ENCODE measurements at places on chromosomes 11 and 22.

DNA sequence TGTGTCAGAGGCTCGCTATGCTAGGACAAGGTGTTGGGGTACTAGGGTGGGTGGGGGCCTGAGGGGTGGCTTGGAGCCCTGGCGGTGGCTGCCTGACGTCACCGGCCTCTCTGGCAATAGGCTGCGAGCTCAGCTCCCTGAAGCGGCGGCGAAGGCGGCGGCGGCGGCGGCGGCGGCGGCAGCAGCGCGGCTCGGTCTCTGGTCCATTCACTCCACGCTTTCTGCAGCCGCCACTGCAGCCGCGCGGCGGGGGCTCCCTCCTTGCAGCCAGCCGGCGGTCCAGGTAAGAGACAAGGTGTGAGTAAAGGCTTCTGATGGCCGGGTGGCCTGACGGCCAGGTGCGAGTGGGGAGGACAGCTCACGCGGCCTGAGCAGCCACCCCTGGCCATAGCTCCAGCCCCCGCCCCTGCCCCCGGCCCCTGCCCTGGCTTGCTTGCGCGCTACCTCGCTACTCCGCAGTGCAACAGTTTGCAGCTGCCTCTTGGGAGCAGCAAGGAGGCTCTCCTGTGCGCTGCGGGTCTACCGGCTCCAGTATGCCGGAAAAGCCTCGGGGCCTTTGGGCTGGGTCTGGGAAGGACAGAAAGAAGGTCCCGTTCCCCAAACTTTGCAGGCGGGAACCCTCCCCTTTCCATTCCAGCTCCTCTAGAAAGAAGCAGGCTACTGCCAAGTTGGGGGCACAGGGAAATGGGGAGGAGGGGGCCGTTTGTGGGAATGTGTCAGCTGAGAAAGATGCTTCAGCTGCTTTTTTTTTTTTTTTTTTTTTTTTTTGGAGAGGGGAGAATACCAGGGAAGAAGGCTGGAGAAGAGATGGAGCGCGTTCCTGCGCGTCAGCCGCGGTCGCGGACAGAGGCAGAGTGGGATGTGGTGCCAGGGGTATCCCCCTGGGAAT lies at the start of gene C11orf87:
TSS of gene C11orf87 (plus strand) at position 210 of the 889 bp plus-strand sequence. CDS start 1,444 bp downstream, outside the sequence.
- DNase-seq, result no peak

GRCh38 chr11:48170241-48171233 lies 46.1 kb upstream of the OR4B1 start:
- no peak for DNase-seq

- no peak for DNase-seq
These were observed 7.1 kb upstream of the LMO2 start for GRCh38 chr11:33898957-33899356.

DNA sequence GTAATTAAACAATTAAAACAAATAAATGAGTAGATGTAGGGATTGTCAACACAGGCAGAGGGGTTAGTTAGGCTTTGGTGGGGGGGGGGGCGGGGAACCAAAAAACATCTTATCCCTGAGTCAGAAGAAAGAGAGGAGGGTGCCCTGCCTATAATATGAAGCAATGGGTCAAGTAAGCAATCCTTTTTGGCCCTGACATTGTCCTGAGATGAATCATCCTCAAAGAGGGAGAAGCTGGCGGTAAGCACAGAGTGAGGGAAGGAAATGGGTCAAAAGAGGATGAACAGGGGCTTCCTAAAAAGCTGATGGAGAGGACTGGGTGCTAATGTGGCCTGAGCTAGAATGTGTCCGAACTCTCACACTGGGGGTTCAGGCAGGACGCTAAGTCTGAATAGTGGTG lies 4.7 kb downstream of the OLFML1 start:
- no peak for DNase-seq

- no peak for DNase-seq
These were observed 64.3 kb downstream of the SHANK2 start for GRCh38 chr11:71188073-71188472.

DNA sequence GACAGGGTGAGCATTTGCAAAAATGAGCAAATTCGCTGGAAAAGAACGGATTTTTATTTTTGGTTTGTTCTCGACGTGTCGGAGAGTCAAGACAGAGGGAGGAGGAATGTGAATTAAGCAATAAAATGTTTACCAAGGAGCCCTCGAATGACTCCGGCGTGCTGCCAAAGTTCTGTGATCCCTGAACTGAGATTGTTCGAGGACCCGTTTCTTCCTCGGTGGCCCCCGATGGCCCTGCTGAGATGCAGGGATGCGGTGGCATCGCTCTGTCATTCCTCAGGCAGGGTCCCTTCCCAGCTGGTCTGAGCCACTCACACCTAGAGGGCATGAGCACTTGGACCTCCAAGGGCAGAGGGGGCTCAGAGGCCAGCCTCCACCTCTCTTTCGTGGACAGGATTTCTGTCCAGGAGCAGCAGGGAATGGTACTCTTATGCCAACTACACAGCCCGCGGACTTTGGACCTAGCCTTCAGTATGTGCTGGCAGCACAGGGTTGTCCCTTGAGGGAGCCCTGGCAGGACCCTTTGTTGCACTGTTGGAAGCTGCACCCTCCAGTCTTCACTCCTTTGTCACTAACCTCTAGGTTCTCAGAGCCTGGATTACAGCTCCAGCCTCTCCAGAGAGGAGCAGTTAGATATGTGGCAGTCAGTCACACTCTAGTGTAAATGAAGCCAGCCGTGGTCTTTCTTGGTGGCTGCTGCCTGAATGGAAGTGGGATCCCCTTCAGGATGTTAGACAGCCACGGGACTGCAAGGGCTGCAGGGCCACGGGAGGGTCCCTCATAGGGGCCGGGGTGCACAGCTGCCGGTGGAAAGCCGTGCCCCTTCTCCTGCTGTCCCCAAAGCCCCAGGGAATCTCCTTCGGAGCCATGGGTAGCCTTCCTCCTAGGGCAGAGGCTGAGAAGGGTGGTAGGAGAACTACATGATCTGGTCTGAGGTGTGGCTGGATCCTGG lies 109.4 kb upstream of the ANO1 start:
- no peak for DNase-seq

GRCh38 chr11:19574916-19575315 lies 137.7 kb upstream of the NAV2 start:
- DNase-seq, result no peak

DNA sequence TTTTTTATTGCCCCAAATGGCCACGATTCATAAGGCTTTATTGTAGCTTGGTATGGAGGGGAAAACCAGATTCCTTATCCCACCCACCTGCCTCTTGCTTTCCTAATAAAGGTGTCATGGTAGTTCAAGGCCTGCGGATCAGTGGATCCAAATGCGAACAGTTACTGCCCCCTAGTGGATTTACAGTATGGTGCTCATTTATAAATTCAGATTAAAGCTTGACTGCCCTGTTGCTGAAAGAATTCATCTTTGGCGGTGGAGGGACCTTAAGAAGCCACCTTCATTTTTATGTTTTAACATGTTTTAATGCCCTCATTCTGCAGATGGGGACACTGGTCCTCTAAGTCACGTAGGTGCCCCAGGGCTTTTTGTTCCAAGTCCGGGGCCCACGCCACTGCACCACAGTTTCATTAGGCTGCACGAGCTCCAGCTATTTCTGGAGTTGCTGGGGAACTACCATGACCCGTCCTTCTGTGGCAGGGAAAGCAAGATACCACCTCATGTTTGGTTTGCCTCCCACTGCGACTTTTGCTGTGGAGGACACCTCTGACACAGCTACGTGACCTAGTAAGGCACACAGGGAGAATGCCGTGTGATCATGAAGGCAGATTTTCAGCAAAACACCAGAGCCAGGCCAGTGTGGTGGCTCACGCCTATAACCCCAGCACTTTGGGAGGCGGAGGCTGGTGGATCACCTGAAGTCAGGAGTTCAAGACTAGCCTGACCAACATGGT lies 15.6 kb upstream of the INCENP start:
- peak; percentile 83 for DNase-seq

GRCh38 chr11:19091366-19091765 lies 25.6 kb upstream of the ZDHHC13 start:
- no peak for DNase-seq

- no peak for DNase-seq
These were observed 42.8 kb downstream of the RPS6KA4 start for GRCh38 chr11:64401775-64402174.

GRCh38 chr11:27218421-27219038 lies 144.5 kb downstream of the CCDC34 start:
- DNase-seq, result no peak

DNA sequence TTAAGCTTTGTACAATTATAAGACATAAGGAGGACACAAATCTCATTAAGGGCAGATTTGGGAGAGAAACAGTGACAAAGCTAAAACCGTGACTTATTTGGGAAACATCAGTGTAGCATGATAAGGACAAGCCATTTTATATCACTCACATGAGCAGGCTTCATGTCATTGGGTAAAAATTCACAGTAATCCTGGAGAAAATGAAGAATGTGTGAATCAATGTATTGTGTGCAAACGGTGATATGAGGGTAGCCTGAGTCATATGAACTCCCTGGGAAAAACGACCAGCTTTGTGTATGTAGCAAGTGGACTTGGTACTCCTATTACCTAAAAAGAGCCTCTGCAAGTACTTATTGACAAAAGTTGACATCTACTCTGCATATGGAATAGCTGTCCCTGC lies 6.0 kb upstream of the TRIM34 start:
- DNase-seq, result no peak

GRCh38 chr11:107183953-107184352 lies 165.7 kb upstream of the GUCY1A2 start:
- no peak for DNase-seq

DNA sequence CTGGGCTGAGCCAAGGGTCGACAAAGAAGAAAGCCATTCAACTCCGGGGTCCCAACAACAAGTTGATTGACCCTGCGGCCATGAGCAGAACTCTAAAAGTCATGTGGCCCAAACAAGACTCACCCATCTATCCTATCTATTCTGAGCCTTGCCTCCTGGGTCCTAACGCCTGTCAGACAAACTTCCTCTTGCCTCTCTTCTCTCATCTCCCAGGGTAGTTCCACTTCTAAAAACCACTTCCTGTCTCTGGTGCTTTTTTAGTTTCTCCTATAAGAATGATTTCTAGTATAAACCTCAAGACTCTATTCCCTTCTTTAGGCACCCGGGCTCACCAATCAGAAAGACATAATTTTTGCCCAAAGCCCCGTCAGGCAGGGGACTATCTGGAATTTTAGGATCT lies 530.2 kb downstream of the DLG2 start:
- DNase-seq, result no peak

DNA sequence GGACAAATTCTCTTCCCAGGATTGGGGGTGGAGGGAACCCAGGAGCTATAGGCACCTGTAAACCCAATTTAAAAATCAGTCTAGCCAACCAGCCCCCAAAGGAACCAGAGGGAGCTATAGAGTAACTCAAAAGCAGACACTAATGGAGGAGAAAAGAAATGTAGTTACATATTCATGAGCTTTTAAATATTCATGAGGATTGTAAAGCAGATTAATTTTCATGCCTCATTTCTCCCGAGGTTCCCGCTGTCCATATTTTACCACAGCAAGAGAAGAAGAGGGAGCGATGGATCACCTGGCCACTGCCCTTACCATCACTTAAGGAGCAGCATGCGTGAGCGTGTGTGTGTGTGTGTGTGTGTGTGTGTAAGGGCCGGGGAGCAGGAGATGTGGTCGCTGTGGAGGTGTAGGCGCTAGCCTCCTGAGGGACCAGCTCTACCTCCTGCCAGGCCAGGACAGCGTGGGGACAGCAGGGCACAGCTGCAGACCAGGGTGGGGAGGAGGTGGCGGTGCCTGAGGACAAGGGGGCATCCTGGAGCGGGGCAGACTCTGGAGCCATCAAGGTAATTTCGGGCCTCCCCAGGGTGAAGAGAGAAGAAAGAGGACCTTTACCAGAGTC lies 100.7 kb upstream of the THY1 start:
- DNase-seq, result no peak

- DNase-seq, result no peak
These were observed 70.8 kb downstream of the GAB2 start for GRCh38 chr11:78346799-78347198.

DNA sequence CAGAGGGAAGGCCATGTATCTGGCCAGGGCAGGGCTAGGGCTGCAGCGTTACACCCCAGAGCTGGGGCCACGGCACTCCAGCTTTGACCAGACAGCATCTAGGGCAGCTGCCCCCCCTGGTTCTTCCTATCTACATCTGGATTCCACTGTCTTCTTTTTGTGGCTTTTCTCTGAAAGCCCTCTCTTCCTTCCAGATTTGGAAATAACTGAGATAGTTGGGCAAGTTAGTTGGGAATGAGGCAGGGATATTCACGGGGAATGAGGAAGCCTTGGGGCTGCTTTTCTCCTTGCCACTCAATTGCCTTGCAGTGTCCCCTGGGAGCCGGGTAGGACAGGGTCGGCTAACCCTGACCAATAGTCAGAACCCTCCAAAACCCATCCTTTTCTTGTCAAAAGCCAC lies 26.8 kb downstream of the CLMP start:
- no peak for DNase-seq

- DNase-seq, result no peak
These were observed 45.8 kb downstream of the SCGB1A1 start for GRCh38 chr11:62464655-62465054.

DNA sequence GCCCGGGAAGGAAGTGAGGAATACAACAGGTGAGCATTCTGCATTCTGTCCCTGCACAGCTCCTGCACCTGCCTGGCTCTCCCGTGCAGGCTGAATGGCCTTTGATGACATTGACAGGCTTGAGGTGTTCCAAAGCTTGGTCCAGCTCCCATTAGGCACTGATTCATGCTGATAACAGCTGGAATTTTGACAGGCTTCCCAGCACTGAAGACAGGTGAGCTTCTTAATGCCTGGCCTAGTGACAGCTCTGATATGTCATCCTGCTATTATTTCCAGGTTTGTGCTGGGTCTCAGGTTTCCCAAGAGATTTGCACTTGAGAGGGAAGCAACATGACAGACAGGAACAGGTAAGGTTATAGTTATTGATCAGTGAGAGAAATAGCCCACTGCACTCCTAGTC lies 58.0 kb upstream of the MTNR1B start:
- DNase-seq, result no peak

DNA sequence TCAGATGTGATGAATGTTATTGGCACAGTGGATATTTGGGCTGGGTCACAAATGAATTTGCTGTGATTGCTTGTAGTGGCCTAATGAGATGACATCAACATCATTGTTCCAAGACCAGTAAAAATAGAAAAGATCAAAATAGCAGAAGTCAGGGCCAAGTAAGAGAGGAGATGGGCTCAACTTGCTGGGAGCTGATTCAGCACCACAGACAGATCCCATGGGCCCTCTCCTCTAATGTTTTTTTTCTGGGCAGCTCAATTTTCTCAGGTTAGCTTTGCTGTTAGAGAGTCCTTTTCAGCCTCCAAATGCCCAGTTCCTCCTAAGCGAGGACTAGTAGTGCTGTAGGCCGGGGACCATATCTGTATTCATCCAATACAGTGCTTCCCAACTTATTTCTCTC lies 86.0 kb upstream of the IZUMO1R start:
- no peak for DNase-seq

GRCh38 chr11:85825616-85826015 lies 14.7 kb upstream of the SYTL2 start:
- DNase-seq, result no peak

GRCh38 chr11:101916422-101916821 lies at the start of gene ANGPTL5:
Gene ANGPTL5, minus strand, starts transcription at chr11:101916522. Its CDS starts 8,613 bp downstream, at chr11:101907909.
- no peak for DNase-seq

GRCh38 chr22:49139492-49140151 lies 688.1 kb downstream of the BRD1 start:
- DNase-seq, result no peak

GRCh38 chr11:3096909-3097530 lies 39.8 kb upstream of the CARS1 start:
- no peak for DNase-seq

- no peak for DNase-seq
These were observed 45.3 kb downstream of the SGSM3 start for GRCh38 chr22:40415531-40416266.

GRCh38 chr11:68367252-68367651 lies 54.9 kb downstream of the LRP5 start:
- no peak for DNase-seq

GRCh38 chr22:19430890-19431541 lies 517 bp downstream of the HIRA start:
- DNase-seq, result peak; percentile 44

- no peak for DNase-seq
These were observed at the start of gene GUCY1A2 for GRCh38 chr11:107018219-107018901. Gene GUCY1A2, minus strand, starts transcription at chr11:107018476. Its CDS starts 421 bp downstream, at chr11:107018055.
